ENCODE measurements at places on chromosomes 6 and 20.

DNA sequence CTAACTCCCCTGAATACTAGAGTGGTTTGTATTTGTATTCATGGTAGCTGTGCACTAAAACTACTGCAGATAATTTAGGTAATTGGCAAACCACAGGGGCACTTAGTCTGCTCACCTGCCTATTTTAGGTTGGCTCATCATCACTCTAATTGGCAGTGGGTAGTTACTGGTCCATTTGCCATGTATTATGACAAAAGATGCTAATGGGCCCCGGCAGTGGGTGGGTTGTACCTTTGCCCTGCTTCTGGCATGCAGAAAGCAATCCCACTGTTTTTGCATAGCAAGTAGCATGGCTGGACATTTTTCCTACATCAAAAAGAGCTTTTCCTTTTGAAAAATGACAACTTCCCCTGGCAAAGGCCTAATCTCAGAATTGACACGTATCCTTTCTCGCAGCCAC is 741.4 kb upstream of the MAP3K7 start:
- DNase-seq: peak; percentile 54

DNA sequence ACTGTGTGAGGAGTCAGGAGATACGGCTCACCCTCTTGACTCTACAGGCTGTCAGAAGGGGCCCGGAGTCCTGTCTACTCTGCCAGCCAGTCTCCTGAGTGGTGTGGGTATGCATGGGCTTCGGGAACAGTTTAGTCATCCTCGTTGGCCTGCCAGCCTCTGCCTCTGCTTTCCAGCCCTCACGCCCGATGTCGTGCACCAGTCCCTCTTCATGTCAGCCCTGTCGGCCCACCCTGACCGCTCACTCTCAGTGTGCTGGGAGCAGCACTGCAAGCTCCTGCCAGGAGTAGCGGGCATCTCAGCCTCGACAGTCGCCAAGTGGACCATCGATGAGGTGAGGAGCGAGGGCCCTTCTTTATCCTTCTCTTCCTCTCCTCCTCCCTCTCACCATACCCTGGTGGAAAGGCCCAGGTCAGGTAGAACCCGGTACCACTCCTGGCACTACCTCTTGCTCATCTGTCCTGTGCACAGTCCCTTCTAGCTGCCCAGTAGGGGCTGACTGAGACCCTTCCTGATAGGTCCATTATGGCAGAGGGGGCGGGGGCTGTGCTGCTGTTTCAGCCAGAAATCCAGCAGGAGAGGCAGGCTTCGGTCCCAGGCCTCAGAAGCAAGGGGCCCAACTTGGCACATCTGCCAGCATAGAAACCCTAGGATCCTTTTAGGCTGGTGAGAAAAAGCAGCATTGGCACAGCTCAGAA is 18.7 kb upstream of the SGK2 start:
- DNase-seq: no peak

GRCh38 chr6:100161782-100162365 is 167.9 kb upstream of the MCHR2 start:
- DNase-seq: no peak

DNA sequence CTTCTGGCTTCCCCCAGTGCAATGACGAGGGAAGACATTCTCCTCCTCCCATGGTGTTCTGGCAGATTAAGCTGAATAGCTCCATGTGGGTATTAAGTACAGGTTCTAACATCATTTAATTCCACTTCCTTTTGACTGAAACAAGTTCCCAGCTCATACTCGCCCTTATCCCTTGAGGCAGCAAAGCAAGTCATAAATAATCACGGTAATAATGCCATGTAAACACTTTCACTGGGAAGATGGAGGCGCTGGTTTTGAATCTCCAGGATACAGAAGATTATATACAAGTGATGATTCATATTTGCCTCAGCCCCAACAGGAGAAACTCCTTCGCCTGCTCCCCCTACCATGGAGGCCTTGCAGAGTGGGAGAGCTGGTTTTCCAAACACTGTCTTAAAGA is 141.3 kb downstream of the PXDC1 start:
- no peak for DNase-seq

GRCh38 chr20:25318471-25319240 is 70.8 kb downstream of the PYGB start:
- DNase-seq: no peak

GRCh38 chr6:27213544-27214125 is 33.9 kb upstream of the PRSS16 start:
- no peak for DNase-seq

- no peak for DNase-seq
These were observed 27.6 kb downstream of the SYNJ2 start for GRCh38 chr6:158009114-158009891.
